Activated naive CD4-positive, alpha-beta T cell (primary cell): ENCODE measurements at places on chromosomes 11 and 22.

GRCh38 chr11:74783241-74783871 lies 34.7 kb downstream of the RNF169 start:
- DNase-seq = no peak

DNA sequence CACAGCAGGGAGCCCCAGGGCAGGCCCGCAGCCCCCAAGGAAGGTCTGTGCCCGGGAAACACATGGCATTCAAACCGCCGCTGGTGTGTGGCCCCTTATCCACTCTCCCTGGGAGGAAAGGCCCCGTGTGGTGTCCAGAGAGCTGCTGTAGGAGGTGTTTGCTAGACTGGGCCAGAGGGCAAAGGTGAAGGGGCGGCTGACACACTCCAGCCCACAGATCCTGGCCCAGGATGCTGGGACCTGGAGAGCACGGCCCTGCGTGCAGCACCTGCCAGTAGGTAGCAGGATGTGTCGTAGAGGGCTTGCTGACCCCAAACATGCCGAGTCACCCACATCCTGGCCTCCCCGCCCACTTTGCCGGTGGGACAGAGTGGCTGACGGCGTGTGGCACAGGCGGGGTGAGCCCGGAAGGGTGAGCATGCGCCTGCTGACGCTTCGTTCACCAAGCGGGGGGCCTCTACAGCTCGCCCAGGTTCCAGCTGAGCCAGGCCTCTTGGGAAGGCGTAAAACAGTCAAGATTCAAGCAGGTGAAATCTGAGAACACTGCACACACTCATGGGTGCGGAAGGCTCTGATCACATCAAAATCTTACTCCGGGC lies 11.0 kb downstream of the OSBPL5 start:
- no peak for DNase-seq

DNA sequence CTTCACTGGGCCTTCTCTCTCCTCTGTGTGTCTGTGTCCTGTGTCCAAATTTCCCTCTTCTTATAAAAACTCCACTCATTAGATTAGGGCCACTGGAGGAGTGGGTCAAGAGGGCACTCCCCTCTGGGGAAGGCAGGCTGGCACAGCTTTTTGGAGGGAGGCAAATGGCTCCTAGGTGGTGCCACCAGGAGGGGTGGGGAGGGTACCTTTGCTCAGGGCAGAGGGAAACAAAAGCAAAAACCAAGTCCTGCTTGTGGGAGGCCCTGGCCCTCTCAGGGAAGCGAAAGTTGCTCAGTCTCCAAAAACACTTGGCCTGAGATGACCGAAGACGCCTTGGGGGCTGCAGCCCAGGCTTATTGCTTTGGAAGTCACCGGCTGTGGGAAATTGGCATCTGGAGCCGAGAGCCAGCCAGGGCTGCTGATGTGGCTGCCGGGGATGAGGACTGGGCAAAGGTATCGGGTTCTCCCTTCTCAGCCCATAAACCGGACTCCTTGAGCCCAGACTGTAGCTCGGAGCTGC lies 48.2 kb upstream of the ANO1 start:
- DNase-seq = no peak

GRCh38 chr11:68956142-68956541 lies 24.6 kb downstream of the MRGPRD start:
- no peak for DNase-seq

DNA sequence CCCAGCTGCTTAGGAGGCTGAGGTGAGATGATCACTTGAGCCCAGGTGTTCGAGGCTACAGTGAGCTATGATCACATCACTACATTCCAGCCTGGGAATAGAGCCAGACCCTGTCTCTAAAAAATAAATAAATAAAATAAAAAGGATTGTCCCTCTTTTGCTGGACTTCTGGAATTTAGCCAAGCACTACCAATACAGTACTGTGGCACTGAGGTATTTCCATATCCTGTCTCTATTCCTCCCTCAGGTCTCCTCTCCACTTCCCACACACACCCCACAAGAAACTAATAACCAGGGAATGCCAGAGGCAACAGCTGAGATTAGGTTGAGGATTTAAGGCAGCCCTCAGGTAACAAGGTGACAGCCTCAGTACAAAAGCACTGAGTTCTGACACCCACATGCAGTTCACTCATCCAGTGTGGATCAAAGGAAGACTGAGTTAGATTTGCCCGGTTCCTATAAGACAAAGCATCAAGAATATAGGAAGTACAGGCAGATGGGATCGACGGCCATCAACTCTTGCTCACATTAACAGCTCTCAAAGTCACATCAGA lies 4.5 kb upstream of the PPP2R1B start:
- no peak for DNase-seq

- DNase-seq = no peak
These were observed 395.0 kb upstream of the CCDC90B start for GRCh38 chr11:83681031-83681781.

DNA sequence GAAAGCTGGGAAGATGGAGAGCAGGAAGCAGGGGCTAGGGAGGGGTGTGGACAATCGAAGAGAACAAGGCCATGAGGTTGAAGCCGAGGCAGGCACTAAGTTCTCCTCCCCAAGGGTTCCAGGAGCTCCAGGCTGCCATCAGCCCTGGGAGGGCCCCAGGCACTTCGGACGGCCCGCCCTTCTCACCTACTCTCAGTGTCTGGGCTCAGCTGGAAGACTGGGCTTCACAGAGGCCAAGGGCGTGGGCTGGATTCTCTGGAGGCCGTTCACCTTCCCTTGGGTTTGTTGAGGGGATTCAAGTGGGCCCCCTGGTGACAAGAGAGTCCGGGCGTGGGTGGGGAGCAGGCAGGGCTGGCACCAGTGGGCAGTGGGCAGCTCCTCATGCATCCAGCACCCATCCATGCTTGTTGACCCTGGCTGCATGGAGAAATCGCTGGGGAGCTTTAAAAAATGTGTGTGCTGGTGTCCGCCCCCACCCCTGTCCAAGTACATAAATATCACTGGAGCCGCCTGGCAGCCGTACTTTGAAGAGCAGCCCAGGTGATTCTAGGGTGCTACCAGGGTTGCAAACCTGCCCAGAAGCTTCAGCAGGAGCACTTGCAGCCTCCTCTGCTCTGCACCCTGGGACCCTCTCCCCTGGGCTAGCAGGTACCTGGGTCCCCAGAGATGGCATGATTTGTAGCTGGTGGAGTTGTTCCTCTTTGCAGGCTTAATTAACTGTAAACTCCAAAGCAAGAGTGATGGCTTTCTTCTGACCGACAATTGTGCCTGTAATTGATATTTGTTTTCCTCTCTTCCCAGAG lies 74.3 kb downstream of the RTL6 start:
- DNase-seq = no peak

DNA sequence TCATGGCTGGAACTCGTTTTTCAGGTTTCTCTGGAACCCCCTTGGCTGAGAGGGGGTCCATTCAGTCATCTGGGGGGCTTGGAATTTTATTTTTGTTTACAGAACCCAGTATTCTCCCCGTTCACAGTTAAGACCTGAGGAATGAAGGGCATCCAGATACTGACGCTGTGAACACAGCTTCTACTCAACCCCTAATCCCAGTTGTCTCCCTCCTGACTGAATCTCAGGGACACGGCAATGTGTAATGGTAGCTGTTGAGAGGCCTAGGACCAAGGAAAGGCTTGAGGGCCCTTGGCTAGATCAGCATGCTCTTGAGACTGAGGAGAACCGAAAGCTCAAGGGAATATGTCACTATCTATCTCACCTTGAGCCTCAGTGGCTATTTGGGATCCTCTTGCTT lies 113.6 kb downstream of the SWAP70 start:
- DNase-seq = no peak

- DNase-seq = no peak
These were observed 13.9 kb downstream of the APOL2 start for GRCh38 chr22:36225333-36225922.
